ENCODE measurements at places on chromosomes 11 and 22.

GRCh38 chr22:48347311-48347710, 1480.4 kb downstream of the BRD1 start:
- H3K27ac ChIP-seq, result no peak overlapping the region
- DNase-seq, result no peak
- H3K4me1 ChIP-seq, result no peaks in the 10 kb centered on the region
- H3K4me3 ChIP-seq, result no peak overlapping the region
- H3K36me3 ChIP-seq, result no peaks in the 10 kb centered on the region

DNA sequence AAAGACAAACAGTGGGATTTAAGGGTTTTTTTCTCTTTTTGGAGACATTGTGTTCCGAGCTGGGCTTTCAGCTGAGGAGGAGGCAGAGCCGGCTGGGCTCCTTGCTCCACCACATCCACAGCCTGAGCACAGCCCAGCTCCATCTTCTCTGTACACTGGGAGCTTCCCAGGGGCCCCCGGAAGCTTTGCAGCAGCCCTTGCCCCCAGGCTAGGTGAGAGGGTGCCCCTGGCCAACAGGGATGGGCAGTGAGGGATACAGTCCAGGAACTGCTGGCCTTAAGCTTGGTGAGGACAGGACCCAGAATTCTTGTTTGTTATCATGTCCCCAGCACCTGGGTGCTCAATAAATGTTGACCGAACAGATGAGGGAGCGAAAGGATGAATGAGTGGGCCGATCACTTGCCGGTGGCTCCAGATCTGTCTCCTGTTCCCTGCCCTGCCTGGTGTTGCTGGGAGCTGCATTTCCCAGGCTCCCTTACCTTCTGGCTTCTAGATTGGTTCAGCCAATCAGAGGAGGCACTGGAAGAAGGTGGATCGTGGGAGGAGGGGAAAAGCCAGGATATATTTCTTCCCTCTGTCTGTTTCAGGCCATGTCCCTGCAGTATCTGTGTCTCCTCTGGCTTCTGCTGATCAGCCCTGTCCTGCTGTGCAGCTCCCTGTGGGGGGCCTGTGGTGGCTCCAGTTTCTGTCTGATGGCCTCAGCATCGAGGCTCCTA, 26.5 kb upstream of the NECTIN1 start:
- H3K27me3 ChIP-seq, result no peaks in the 10 kb centered on the region
- H3K27ac ChIP-seq, result no peak overlapping the region
- H3K36me3 ChIP-seq, result no peaks in the 10 kb centered on the region
- no peak for DNase-seq
- H3K4me3 ChIP-seq, result no peak overlapping the region
- peaks cover 4% of the 10 kb centered on the region for H3K4me1 ChIP-seq

- H3K4me1 ChIP-seq, result no peaks in the 10 kb centered on the region
- no peaks in the 10 kb centered on the region for H3K27me3 ChIP-seq
- no peaks in the 10 kb centered on the region for H3K36me3 ChIP-seq
- H3K27ac ChIP-seq, result no peak overlapping the region
- H3K4me3 ChIP-seq, result no peak overlapping the region
- DNase-seq, result no peak
Measured at GRCh38 chr11:25119416-25119815, 622.6 kb downstream of the LUZP2 start.

DNA sequence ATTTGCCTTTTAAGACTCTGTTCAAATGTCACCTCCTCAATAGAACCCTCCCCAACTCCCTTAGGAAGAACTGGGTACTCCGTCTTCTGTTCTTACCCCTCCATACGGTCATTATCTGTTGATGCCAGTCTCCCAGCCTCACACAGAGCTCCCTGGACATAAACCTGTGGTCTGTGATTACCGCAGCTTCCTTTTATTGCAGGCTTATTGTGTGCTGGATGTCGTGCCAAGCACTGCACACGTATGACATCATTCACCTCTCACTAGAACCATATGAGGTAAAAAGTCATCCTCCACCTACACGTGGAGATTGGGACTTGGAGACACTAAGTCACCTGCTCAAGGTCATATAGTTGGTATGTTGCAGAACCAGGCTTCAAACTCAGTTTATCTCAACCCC, 15.3 kb downstream of the PTPN5 start:
- H3K4me3 ChIP-seq, result no peak overlapping the region
- H3K27ac ChIP-seq, result no peak overlapping the region
- no peaks in the 10 kb centered on the region for H3K36me3 ChIP-seq
- DNase-seq, result no peak

- no peak overlapping the region for H3K27ac ChIP-seq
- no peaks in the 10 kb centered on the region for H3K36me3 ChIP-seq
- no peaks in the 10 kb centered on the region for H3K27me3 ChIP-seq
- no peak overlapping the region for H3K4me3 ChIP-seq
- no peak for DNase-seq
Measured at GRCh38 chr22:39946503-39947219, 13.5 kb upstream of the TMA7B start.

GRCh38 chr11:130086669-130087068, 17.0 kb downstream of the APLP2 start:
- peaks cover 19% of the 10 kb centered on the region for H3K4me1 ChIP-seq
- DNase-seq, result no peak
- H3K27me3 ChIP-seq, result no peaks in the 10 kb centered on the region
- H3K27ac ChIP-seq, result no peak overlapping the region
- H3K36me3 ChIP-seq, result no peaks in the 10 kb centered on the region

DNA sequence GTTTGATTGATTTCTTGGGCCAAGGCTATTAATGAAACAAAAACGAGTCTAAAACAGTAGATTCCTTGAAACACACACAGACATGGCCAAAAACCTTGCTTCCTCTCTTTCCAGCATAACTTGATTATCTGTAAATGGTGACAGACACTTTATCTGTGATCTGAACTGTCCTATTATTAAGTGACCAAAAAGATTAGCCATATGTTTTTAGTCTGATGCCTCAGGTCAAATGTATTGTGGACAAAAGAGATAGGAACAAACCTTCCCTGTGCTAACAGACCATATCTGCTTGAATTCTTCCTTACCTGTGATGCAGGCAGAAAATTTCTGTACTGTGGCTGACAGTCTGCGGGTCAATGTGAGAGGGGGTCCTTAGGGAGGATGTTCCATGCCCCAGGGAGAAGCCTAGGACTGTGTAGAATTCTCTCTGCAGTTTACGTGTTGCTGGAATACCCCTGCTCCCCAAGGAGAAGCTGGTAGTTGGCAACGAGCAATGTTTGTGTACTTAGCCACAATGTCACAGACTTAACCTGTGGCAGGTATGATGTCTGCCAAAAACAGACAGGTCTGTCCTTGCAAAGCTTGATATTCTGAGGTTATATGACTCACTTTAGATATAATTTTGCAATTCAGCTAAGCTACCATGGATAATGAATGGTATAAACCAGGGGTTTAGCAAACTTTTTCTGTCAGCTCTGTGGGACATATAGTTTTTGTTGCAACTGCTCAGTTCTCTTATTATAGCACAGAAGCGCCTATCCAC, 31.2 kb downstream of the C11orf71 start:
- no peak overlapping the region for H3K27ac ChIP-seq
- no peaks in the 10 kb centered on the region for H3K27me3 ChIP-seq
- H3K36me3 ChIP-seq, result no peaks in the 10 kb centered on the region
- no peak overlapping the region for H3K4me3 ChIP-seq
- H3K4me1 ChIP-seq, result no peaks in the 10 kb centered on the region

DNA sequence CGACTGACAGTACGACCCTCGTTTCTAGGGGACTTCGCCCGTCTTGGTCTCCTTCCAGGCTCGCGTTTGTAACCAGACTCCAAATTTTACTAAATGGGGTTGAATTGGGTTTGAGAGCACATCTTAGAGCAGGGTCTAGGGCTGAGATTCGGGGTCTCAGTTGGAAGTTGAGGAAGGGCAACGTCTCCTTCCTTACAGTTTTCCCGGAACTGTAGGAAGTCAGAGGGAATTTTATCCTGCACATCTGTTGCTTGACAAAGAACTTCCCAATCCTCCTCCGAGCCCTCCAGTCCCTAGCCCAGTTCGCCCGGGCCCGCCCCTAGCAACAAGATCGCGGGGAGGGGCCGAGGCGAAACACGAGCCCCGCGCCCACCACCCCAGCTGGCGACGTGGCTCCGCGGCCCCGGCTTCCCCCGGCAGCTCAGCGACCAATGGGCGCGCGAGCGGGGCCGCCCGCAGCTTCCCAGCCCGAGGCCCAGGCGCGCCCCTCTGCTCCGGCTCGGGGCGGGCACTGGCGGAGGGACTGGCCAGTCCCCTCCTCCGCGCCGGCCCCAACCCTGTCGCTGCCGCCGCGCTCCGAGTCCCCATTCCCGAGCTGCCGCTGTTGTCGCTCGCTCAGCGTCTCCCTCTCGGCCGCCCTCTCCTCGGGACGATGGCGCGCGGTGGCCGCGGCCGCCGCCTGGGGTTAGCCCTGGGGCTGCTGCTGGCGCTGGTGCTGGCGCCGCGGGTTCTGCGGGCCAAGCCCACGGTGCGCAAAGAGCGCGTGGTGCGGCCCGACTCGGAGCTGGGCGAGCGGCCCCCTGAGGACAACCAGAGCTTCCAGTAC, at the start of gene RCN1:
Gene RCN1, plus strand, starts transcription at position 530 of the 826 bp plus-strand sequence. Its CDS starts 123 bp downstream, at position 653.
- no peaks in the 10 kb centered on the region for H3K36me3 ChIP-seq
- peak; percentile 95 for DNase-seq
- H3K4me3 ChIP-seq, result peak within 1 kb of the TSS; percentile 88
- peaks cover 35% of the 10 kb centered on the region for H3K4me1 ChIP-seq
- H3K27me3 ChIP-seq, result no peaks in the 10 kb centered on the region

DNA sequence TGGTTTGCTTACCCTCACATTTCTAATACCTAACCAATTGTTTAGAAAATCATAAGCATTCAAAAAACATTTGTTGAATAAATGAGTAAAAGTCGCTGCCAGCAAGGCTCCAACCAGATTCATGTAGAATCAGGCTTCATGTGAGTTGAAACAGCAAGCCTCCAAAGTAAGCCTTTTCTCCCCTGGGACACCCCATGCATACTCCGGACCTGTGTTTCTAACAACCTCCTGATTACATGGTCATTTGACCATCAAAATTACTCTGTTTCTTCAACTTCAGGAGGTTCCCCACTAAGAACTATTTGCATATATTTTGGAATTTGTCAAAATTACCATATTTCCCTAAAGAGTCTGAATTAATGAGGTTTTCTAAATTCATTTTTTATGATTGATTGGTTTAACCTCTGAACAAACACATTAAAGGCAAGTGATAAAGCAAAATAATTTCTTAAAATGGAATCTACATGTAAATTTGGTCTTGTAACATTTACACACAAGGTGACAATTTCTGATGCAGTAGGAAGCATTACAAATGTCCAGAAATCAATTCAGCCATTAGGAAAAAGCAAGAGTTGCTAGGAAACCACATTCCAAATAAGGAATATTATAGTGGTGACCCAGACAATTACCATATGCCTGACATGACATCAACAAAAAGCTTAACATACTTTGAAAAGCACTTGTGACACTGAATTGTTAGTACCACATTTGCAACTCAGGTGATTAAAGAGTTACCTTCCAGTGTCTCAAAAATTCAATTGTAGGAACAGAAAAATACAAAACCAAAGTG, 252.6 kb downstream of the GUCY1A2 start:
- no peaks in the 10 kb centered on the region for H3K4me1 ChIP-seq
- no peaks in the 10 kb centered on the region for H3K27me3 ChIP-seq
- H3K27ac ChIP-seq, result no peak overlapping the region
- peak; percentile 88 for DNase-seq
- H3K4me3 ChIP-seq, result no peak overlapping the region

DNA sequence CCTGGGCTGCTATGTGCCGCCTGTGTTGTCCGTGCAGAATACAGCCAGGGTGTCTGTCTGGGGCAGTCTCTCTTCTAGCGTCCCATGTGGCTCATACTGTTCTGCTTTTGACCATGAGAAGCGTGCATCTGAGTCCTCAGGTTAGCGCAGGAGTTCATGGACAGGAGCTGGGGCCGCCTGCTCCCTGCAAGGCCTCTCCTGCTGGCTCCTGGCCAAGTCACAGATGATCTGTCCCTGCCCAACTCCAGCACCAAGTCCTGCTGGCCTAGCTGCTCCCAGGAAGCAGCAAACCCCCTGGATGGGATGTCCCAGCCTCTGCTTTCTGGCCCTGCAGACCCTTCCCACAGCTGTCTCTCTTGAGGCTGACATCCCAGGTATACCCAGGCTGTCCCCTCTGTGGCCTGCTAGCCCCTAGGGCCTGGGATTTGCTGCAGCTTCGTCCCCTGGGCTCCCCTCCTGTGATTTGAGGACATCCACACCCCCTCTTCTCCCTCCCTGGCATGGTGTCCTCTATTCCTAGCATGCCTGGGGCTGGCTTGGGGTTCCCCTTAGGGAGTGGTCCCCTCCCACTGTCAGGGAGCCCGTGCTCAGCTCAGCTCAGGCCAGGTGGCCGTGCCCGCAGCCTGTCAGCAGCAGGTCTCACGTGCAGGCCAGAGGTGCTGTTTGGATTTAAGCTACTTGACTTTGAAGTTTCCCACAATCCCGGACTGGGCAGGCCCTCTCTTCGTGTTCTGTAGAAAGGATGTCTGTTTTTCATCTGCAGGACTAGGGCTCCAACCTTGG, 17.8 kb downstream of the PRR5 start:
- no peak for DNase-seq
- H3K4me3 ChIP-seq, result no peak overlapping the region
- H3K36me3 ChIP-seq, result peaks cover 5% of the 10 kb centered on the region
- H3K27ac ChIP-seq, result no peak overlapping the region
- peaks cover 8% of the 10 kb centered on the region for H3K4me1 ChIP-seq

DNA sequence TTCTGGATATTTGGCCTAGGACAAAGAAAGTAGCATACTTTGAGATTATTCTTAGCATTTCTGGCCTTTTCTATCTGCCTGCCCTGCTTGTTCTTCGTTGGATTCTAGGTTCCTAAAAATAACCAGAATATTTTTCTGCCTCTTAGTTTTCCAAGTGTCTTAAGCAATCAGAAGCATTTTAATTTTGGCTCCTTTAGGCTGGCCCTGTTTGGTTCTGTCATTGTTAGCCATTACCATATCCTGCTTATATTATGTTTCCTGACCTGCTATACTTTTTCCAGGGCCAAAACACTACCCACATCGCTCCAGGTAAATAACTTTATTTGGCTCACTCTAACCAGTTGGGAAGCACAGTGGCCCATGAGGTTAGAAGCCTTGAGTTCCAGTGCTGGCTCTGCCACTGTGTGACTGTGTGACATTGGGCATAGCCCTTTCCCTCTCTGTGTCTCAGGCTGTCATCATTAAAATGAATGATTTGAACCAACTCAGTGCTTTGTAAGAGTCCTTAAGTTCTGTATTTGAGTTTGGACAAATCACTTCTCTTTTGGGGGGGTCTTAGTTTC, 91.1 kb downstream of the STIM1 start:
- H3K36me3 ChIP-seq, result no peaks in the 10 kb centered on the region
- peak overlapping the region; percentile 68 for H3K27ac ChIP-seq
- H3K27me3 ChIP-seq, result no peaks in the 10 kb centered on the region
- peak; percentile 26 for DNase-seq

- H3K27me3 ChIP-seq, result no peaks in the 10 kb centered on the region
- H3K27ac ChIP-seq, result no peak overlapping the region
- H3K4me3 ChIP-seq, result no peak overlapping the region
- DNase-seq, result no peak
- H3K36me3 ChIP-seq, result no peaks in the 10 kb centered on the region
- H3K4me1 ChIP-seq, result peaks cover 14% of the 10 kb centered on the region
Measured at GRCh38 chr11:116826751-116827431, 2.8 kb upstream of the APOC3 start.
